ENCODE measurements at places on chromosomes 4 and X.

- DNase-seq = no peak
Observed at GRCh38 chrX:28851871-28852270, 264.6 kb downstream of the IL1RAPL1 start.

DNA sequence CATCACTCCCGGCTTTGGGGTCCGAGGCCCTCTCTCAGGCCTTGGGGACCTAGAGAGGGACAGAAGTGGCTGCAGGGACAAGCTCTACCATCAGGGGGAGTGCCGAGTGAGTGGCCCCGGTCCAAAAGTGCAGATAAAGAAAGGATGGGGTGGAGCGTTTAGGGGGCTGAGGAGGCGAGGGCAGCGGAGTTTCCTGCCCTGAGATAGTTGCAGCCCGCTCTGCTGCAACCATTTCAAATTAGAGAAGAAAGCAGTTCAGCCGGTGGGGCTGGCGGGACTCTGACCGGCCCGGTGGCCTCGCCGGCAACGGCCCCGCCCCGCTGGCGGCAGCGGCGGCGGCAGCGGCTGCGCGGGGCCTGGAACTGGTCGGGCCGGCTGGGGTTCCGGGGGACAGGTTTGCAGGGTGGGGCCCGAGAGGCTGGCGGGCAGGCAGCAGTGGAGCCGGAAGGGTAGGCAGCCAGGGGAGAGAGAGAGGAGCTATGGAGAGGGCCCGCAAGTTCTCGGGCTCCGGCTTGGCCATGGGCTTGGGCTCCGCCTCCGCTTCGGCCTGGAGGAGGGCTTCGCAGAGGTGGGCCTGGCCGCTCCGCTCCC, 7.6 kb downstream of the DLG3 start:
- peak; percentile 42 for DNase-seq

DNA sequence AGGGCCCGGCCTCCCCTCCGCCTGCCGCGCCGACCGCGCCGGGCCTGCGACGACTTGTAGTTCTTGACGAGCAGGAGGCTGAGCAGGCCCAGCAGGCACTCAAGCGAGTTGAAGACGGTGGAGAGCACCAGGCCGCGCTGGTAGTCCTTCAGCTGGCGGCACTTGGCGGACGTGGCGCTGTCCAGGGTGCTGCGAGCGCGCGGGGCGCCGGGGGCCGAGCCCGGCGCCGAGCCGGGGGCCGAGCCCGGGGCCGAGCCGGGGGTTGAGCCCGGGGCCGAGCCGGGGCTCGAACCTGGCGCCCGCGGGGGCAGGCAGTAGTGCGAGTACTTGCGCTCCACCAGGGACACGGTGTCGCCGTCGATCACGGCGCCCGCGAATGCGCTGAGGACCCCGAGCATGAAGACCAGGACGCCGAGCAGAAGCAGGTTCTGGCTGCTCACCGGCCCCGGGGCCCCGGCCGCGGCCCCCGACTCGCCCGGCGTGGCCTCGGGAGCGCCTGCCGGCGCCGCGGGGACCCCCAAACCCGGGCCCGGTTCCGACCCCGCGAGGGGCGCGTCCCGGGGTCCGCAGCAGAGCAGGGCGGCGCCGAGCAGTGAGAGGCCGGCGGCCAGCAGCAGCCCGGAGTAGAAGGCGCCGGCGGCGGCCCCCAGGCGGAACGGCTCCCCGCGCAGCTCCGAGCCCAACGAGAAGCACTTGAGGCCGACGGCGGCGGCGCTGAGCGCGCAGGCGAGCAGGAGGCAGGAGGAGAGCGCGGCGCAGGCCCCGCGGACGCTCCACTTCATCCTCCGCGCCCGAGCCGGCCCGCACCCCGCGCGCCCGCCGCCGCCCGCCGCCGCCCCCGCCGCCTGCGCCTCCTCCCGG, 584 bp downstream of the TMEM271 start:
- DNase-seq = no peak

GRCh38 chrX:49862093-49862492, 17.2 kb upstream of the USP27X start:
- no peak for DNase-seq
